Stimulated activated CD8-positive, alpha-beta memory T cell treated with anti-CD3 and anti-CD28 coated beads, Interleukin-15, amount 100 ng/mL, for 4 hours (primary cell): ENCODE measurements at places on chromosomes 16 and 17.
A peak's percentile ranks its signal among the peaks of the same experiment; 100 is the strongest.

- peak; percentile 94 for DNase-seq
These were observed 15.8 kb downstream of the ZNF213 start for GRCh38 chr16:3150346-3151218.

GRCh38 chr17:5283571-5284315 lies 1.7 kb downstream of the RABEP1 start:
- no peak for DNase-seq

- no peak for DNase-seq
These were observed 11.3 kb upstream of the STAC2 start for GRCh38 chr17:39236981-39237441.

GRCh38 chr17:31511580-31511979 lies 120.1 kb downstream of the RAB11FIP4 start:
- DNase-seq = no peak

GRCh38 chr17:76986365-76986764 lies 118.2 kb downstream of the MGAT5B start:
- DNase-seq = no peak

DNA sequence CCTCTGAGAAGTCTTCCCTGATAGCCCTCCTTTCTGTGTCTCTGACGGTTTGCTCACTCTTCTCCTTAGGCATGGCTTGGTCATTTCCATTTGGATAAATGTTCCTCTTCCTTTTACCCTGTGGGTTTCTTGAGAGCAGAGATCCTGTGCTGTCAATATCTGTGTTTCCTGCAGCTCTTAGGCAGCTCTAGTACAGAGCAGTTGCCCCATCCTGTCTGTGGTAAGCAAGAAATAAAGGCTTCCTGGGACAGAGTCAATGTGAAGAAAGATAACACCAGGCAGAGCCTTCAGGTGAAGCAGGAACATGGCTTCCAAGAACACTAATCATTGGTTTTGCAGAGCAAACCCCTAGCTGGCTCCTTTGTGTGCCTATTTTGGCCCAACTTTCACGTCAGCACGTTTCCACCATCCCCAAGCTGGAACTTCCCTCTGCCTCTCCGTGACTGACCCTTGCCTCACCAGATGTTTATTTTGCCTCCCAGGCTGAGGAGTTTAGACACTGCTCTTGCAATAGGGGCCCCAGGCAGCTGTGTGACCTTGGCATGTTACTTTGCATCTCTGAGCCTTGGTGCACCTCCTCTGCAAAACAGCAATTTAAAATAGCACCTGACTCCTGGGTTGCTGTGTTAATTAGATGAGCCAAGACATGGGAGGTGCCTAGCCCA lies 49.6 kb upstream of the SIAH1 start:
- no peak for DNase-seq

DNA sequence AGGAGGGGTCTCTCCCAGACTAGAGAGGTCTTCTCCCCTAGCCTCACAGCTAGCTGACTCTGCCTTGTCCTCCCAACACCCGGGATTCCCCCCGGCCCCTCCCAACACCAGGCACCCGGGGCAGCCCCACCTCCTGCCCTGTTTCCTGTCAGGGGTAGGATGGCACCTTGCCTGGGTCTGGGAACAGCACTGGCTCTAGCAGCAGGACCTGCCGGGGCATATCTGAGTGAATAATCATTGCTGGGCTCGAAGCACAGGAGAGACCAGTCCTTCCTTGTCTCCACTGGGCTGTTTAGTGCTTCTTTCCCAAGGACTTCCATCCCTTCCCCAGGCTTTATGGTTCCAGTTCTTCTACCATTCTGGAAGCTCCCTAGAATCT lies 25.7 kb downstream of the MINK1 start:
- DNase-seq = no peak

- DNase-seq = no peak
These were observed 941 bp upstream of the MRPS34 start for GRCh38 chr16:1773703-1774447.

DNA sequence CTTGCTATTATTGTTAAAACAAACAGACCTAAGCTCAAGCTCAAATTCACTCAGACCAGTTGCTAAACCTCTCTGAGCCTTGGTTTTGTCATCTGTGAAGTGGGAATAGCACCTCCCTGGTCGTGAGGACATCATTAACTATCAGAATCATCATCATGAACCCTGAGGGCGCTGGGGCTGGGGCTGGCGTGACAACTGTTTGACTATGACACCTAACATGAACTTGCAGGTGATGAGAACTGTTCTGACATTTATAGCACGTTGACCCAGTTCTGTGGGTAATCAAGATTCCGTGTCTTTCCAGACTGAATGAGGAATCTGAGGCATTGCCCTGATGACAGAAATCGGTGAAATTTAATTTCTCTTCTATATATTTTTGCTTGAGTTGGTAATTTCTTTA lies 71.3 kb upstream of the CDH5 start:
- DNase-seq = no peak

DNA sequence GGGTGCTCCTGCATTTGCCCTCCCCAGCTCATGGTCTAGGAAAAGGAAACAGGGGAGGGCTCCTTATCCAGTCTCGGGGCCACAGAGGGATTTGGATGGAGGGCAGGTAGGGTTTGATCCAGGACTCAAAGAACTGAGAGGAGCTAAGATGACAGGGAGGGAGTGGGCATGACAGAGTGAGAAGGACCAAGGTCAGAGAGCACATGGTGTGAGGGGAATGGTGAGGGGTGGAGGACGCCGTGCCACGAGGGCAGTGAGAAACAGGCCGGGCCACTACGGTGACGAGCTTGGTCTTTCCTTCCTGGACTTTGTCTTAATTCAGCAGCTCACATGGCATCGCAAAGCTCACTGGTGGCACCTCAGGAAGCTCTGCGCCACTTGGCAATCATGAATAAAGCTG lies 35.2 kb downstream of the IRF8 start:
- no peak for DNase-seq

DNA sequence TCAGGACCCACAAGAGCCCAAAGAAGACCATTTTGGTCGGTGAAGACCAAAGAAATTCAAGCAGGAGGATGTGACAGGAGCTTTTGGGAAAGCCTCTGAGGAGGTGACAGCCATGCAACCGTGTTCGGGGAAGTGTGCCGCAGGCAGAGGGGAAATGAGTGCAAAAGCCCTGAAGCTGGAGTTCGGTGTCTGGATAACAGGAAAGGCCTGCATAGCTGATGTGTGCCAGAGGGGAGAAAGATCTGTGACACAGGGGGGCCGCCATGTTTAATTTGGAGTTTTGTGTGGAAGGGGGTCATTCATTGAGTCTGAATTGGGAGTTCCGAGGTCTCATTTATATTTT lies 870 bp upstream of the ZC3H7A start:
- no peak for DNase-seq

DNA sequence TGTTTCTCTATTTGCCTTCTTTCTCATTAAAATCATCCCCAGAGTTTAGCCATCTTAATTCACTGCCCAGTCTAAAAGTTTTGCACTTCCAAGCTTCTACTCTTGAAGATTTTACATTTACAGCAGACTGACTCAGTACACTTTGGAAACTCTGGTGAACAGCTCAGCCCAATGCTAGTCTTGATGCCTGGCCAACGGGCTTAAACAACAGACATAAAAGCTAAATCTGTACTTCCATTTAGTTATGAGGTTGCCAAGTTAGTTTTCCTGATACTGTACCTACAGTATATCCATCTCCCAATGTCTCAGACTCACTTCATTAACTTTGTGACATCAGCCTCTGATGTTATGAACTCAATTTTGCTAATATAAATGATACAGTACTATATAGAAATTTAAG lies 891.8 kb upstream of the SOX9 start:
- DNase-seq = no peak

DNA sequence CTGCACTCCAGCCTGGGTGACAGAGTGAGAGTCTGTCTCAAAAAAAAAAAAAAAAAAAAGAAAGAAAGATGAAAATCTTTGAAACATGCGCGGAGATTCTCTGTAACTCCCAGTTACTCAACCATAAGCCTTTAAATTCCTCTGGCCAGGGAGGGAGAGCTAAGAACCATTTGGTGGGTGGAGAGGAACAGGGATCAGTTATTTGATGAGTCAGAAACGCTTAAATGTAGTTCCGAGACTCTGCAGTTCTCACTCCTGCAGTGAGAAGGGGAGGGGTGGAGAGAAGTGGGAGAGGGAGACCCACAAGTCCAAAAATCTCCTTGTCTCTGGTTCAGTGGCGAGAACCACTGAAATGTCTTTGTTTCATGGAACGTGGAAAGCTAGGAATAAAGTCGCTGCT lies 266.7 kb downstream of the SOX9 start:
- DNase-seq = no peak

- DNase-seq = no peak
These were observed 11.6 kb downstream of the CDH3 start for GRCh38 chr16:68656751-68657150.

GRCh38 chr17:50168319-50168718 lies 2.5 kb downstream of the SGCA start:
- DNase-seq = no peak

GRCh38 chr17:28521311-28522085 lies 15.3 kb downstream of the FOXN1 start:
- no peak for DNase-seq

GRCh38 chr17:69516225-69516624 lies 101.7 kb downstream of the MAP2K6 start:
- DNase-seq = no peak

- DNase-seq = no peak
These were observed 3.1 kb downstream of the CDC6 start for GRCh38 chr17:40290629-40291280.

GRCh38 chr16:6165330-6165979 lies 1067.9 kb upstream of the EEF2KMT start:
- no peak for DNase-seq

- no peak for DNase-seq
These were observed 6.1 kb downstream of the ATMIN start for GRCh38 chr16:81041696-81042095.

DNA sequence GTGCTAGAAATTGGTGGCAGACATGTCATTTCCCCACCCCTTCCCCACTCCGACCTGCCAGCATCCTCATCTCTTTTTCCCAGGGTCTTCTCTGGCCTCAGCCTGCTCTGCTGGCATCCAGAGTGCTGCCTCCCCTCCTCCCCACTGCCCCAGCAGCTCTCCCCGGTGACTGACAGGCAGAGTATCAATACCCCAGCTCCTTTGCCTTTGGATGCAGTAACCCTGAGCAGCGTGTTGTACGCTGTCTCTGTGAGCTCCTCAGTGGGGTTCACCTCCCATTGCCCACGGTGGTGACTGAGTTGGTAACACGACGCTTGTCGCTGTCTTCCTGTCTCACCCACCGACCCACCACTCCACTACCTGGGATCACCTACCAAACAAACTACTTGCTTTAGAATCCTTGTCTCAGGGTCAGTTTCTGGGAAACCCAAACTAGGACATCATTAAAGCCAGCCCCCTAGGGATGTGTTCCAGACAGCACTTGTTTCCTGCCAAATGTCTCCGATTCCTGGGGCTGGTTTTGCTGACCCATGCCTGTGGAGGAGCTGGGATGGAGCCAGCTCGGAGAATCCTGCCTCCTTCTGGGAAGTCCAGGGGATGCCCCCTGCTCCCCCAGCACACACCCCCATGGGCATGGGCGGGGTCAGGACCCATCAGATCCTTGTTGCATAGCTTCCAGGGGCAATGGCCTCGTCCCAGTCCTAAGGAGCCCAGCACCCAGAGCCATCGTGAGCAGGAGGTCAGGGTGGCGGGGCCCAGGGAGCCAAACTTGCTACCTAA lies 8.3 kb upstream of the SBK1 start:
- DNase-seq = no peak

DNA sequence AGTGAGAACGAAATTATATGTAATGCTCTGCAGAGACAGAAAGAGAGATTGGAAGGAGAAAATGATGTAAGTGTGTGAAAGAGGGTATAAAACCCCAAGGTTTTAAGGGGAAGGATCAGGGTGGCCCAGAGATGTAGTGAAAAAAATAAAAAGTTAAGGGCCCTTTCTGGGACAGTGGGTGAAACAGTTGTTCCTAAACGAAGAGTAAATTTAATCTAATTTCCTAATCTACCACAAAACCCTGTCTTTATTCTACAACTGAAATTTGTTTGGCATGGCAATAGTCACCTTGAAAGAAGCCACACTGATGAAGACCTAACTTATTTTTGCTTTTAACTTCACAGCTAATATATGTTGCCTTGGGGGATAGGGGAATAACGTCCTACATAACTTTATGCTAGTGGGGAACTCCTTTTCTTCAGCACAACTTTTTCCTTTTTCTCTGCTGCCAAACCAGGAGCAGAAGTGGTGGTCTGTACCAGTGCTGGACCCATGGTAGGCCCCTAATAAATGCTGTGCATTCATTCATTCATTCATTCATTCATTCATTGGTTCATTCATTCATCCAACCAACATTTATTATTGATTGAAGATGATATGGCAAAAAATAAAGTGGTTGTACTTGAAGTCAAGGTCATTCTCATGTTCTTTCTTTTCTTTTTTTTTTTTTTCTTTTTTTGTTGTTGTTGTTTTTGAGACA lies 25.4 kb downstream of the CALCOCO2 start:
- DNase-seq = no peak

GRCh38 chr17:1217089-1217385 lies 37.3 kb upstream of the ABR start:
- no peak for DNase-seq

DNA sequence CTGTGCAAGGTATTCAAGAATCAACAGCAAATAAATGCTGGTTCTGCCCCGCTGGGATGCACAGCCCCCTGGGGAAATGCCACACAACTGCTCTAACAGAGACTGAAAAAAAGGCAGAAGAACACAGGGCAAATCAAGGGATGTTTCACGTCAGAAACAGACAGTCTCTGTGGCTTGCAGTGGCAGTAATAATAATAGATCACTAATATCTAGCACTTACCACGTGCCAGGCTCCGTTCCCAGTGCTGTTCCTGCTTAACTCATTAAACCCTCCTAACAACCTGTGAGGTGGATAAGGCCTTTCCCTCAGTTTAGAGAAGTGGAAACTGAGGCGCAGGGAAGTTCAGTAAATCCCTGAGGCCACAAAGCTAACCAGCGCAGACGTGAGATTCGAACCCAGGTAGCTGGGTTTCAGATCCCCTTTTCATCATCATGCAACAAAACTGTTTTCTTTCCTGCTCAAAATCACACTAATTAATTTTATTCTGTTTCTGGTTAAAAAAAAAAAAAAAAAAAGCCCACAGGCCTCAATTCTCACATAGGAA lies 36.7 kb downstream of the ARHGAP17 start:
- DNase-seq = no peak

DNA sequence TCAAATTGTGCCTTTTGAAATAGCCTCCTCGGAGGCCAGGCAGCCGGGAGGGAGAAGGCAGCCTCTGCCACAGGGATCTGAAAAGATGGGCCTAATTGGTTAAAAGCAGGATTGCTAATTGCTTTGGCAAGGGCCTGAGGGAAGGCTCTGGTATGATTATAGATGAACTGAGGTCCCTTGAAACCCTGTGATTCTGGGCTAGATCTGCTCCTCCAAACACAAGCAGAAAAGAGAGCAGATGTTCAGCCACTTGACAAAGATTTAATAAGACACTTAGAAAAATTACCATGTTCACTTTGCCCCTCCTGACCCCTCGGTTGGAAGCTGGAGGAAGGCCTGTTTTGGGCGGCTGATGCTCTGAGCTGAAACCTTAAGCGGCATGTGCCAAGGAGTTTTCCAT lies 209.5 kb upstream of the MPHOSPH6 start:
- DNase-seq = no peak

- DNase-seq = no peak
These were observed 15.2 kb downstream of the ST6GALNAC2 start for GRCh38 chr17:76570457-76570856.

GRCh38 chr17:3719265-3719664 lies 4.4 kb upstream of the HASPIN start:
- no peak for DNase-seq
